ENCODE measurements at places on chromosomes 12 and 14. TPM values are rescaled to one million over a fixed set of nuclear protein-coding genes. Genes with fewer than 3 reads are reported as not detected.

ACSS3 gene
- total RNA-seq, result 1.9 TPM

IKZF4 gene
- 5.3 TPM for total RNA-seq

DNA sequence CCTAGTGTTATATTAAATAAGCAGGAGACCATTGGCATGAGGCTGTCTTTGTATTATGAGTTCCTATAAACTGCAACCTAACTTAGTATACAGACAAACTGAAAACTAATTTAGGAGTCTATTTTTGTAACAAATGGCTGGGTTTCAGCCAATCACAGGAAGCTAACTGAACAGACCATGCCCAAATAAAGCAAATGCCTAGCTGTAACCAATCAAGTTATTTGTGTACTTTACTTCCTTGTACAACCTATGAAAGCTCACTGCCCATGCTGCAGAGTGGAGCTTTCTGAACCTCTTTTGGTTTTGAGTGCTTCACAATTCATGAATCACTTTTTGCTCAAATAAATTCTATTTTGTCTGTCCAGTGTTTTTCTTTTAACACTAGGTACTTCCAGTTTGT, 41.6 kb downstream of the GUCY2C start:
- DNase-seq, result no peak

GRCh38 chr12:121872546-121873215, 14.0 kb upstream of the HPD start:
- no peak for DNase-seq

GRCh38 chr14:60315196-60315990, 66.4 kb downstream of the PPM1A start:
- no peak for DNase-seq

DNA sequence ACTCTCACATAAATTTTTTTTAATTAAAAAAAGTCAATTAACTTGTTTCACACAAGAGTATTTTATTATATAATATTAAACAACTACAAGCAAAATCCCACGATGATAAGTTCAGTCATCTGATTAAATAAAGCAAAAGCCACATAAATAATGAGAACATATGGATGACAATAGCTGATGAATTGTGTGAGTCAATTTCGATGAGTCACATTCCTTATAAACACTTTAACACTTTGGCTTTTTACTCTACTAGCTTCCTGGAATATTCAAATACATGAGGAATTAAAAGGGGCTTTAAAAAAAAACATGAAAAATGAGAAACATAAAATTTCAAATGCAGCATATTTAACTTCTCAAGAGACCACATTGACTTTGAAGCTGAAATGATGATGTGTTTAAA, 95.3 kb downstream of the BCAT1 start:
- no peak for DNase-seq

DNA sequence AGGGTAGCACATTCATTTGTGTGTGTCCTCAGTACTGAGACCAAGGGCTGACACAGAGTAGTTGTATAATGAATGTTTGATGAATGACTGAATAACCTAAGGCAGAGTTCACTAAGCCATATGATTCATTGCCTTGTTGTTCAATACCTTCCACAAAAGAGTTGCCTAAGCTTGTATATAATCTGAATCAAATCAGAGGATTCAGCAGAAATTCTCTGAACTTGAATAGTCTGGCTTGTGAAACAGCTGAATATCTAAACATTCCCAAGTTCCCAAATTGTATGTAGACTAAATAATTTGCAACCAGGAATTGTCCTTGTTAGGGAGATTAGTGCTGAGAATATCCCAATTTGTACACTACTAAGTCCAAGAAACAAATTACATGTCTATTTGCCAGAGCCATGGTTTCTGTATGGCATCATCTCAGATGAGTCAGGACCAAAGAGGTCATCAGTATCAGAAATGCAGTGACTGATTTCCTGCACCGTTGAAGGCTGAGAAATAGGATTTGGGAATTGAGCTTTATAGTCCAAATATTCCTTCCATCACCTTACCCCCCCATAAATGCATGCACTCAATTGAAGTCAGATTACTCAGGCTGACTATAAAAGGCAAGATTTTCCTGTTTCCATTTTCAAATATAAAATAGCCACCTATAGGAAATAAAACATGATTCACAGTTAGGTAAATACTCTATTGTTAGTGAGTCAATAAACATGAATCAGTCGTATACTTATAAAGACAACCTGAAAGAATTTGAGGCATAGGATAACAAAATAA, 168.7 kb downstream of the PHLDA1 start:
- DNase-seq, result no peak

DNA sequence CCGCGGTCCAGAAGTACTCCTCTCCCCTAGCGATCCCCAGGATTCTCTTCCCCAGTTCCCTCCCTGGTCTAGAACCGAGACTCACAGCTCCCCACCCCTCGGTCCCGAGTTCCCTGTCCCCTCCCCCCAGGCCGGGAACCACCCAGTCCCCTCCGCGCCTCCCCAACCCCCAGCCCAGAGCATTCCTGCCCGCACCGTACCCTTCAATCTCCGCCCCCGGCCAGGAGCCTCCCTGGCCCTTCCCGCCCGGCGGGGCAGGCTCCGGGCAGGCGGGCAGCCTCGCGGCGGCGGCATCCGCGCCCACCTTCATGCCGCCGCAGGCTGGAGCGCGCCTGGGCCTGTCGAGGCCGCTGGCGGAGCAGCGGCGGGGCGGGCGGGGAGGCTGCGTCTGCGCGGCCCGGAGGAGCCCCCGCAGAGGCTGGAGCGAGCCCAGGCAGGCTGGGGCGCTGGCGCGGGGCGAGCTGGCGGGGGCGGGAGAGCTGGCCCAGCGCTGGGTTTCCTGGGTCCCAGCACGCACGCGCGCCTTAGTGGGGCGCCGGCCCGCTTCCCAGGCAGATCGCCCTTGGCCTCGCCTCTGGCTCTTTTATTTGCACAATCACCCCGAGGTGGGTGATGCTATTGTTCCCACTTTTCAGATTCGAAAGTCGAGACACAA, 22.2 kb upstream of the GPR132 start:
- DNase-seq, result peak; percentile 88

Data from chondrocyte (in vitro differentiated cells).